H7 (cell line): ENCODE measurements at places on chromosomes 7 and 10.

DNA sequence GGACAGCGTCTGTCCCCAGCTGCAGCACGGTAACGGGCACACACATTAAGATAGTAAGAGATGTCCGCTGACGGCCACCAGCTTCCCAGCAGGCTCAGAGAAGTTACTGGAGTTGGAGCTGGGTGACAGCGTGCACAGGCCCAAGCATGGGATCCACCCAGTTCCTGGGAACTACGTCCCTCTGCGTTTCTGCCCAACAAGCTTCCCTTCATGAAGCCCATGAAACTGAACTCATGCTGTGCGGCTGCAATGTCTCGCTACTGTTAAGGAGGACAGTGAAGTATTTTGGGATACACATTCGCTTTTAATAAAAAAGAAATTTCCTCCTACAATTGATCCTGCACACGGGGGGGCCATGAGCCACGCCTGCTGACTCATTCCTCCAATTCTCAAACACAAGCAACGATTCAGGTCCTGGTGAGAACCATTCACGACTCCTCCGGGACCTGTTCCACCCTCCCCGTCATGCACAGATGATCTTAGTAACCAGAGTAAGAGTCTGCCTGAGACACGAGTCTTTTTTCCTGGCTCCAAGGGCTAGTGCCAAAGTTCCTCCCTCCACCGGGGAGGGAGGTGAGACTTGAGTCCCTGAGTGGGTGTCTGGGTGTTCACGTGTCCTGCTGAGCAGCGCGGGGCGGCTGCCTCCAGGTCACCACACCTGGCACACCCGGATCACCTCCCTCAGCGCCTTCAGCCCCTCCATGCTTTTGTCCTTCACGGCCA lies 2.6 kb downstream of the PSMG3 start:
- peak; percentile 70 for DNase-seq

GRCh38 chr7:2930310-2931033 lies 86.4 kb upstream of the GNA12 start:
- peak; percentile 20 for DNase-seq

DNA sequence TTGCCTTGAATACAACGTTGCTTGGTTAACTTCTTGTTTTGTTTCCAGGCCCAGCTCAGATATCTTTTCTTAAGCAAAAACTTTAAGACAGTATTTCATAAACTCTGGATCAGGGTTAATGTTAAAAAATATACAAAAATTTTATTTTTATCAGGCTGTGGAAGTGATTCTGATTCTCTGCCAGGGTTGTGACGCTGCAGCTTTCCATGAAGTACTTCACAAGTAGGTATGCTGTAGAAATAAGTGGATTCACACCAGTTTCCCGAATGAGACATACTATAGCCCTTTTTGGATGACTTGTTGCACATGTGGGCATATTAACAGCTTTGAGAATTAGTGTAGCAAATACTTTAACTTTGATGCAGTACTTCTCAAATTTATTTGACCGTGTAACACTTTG lies 70.1 kb downstream of the CDK14 start:
- no peak for DNase-seq

GRCh38 chr10:33123680-33124079 lies 165.7 kb upstream of the ITGB1 start:
- DNase-seq: no peak

- no peak for DNase-seq
Observed at GRCh38 chr10:117431160-117431559, 55.9 kb upstream of the PDZD8 start.
